ENCODE measurements at places on chromosomes 5 and 9. TPM values are rescaled to one million over a fixed set of nuclear protein-coding genes. Genes with fewer than 3 reads are reported as not detected.

AJM1 gene
- 3.4 TPM for total RNA-seq

PTGER4 gene
- total RNA-seq: 83.2 TPM

NR2F1-AS1 gene
- total RNA-seq: 8.4 TPM

CKS2 gene
- total RNA-seq: 9.2 TPM

CD180 gene
- 39.2 TPM for total RNA-seq

MEIKIN gene
- not detected for total RNA-seq

GRCh38 chr5:132235340-132235739, 7.7 kb upstream of the P4HA2 start:
- DNase-seq: no peak

DNA sequence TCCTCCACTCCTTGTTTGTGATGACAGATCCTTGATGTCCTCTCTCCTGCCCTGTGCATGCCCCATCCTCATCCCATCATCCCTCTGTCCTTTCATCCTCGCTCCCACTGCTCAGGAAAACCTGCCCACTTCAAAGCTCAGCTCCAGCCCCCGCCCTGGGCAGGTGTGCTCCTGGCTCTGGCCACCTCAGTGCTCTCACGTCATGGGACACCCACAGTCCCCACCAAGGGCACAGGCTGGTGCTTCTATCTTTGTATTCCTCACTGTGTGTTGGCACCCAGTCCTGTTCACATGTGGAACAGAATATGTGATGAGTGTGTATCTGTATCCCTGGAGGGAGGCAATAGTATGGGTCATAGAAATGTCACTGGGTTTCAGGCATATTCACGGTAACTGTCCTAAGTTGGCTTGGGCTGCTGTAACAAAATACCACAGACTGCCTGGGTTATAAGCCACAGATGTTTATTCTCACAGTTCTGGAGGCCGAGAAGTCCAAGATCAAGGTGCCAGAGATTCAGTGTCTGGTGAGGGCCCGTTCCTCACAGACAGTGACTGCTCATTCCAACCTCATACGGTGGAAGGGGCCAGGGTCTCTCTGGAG, 13.5 kb downstream of the GFPT2 start:
- peak; percentile 52 for DNase-seq

DNA sequence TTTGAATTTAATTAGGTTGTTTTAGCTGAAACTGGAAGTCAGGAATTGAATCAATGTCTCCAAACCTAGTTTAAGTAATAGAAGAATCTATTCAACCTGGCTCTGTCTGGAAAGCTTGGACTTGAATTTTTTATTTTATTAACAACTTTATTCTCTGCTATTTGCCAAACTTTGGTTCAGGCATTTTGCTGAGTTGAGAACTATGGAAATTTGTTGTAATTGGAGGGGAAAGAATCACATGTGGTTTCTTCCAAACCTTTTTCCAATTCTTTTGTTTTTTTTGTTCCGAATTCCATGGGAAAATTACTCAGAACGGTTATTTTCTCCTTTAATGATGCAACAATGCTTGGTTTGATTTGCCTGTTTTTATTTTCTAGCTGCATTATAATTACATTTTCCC, 98.2 kb upstream of the RPS23 start:
- DNase-seq: no peak

- peak; percentile 82 for DNase-seq
Measured at GRCh38 chr9:132160802-132161742, 786 bp upstream of the NTNG2 start.

- no peak for DNase-seq
Measured at GRCh38 chr9:99595796-99596195, 225.9 kb upstream of the NR4A3 start.

DNA sequence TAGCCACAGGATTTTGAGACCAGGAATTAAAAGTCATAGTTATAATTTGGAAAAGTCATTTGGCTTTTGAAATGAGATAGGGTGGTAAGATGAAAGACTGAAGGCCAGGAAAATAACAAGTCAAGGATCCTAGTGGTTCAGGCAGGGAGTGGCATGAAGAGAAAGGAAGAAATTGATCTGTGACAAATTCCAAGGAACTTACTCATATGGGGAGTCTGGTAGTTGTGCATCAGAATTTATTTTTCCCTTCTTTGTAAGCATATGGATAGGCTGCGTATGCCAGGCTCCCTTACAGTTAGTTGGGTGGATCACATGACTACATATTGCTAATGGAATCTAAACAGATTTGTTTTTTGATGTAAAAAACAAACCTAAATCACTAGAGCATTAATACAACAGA, 21.0 kb downstream of the ISL1 start:
- no peak for DNase-seq

DNA sequence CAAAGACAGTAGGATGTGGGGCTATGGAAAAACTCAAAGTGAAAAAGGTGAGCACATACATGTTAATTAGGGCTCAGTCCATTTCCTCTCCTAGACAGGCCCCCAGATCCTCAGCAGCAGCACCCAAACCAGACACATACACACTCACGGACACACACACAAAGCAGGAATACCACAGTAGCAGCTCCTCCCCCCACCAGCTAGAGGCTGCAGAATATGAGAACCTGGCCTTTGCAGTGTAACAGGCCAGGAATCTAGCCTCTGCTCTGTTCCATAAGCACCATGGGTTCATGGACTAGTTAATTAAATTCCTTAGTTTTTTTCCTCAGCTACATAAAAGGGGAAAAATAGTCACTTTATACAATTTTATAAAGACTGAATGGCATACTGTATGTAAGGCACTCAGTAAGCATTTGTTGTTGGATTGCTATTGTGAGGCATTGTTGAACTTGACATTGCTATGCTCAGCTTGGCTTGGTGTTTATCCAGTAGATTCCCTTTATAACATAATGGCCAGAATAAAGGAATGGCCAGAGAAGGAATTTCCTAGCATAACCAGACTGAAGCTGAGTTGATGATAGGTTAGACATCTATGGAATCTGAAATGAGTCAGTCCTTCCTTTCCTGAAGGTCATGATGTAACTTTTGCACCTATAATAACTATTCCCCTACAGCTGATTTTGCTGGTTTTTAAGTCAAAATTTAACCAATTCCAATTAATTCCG, 186.8 kb downstream of the SEMA5A start:
- no peak for DNase-seq

DNA sequence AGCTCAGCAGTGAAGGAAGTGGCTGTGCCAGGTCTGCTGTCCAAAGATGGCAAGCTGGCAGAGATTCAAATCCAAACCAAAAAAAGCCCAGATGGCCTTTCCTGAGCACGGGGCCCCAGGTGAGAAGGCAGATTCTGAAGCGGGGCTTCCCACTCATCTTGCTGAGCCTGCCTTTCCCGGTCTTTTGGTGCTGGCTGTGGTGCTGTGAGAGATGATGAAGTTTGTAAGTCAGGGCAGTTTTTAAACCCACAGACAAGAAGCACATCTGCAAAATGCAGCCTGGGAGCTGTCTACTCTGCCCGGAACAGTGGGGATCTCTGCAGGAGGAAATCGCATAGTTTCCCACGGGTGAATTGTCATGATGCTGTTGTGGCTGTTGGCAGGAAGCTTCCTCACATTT, 85.0 kb upstream of the IRX4 start:
- peak; percentile 18 for DNase-seq

DNA sequence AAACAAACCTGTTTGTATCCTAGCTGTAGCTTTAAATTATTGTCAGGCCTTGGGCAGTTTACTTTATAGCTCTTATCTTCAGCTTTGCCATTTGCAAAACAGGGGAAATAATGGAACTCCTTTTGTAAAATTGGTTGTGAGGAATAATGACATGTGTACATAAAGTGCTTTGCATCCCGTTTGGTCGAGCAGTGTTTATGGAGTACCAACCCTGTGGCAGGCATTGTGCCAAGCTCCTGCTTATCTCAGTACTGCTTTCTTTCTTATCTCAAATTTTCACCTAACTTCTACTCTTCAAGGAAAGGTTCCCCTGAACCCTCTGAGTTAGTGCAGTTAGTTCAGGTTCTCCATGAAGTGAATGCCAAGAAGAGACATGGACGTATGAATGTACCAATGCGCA, 9.4 kb upstream of the TENT2 start:
- DNase-seq: no peak

DNA sequence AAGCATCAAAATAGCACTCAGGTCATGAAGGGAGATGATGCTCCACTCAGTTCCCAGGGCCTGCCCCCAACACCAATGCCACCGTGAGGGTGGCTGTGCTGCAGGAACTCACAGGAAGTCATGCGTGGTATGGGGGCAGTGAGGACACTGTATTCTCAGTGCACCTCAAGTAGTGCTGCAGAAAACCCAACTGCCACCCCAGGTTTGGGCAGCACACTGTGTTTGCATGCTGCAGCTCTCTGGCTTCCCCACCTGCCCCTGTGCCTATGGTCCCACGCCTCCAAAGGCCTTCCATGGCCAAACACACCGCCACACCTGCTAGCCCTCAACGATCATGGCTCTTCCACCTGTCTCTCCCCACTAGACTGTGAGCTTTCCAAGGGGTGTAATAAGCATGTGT, 14.3 kb downstream of the LHFPL2 start:
- no peak for DNase-seq
